Thoracic aorta (tissue), 2 donors: ENCODE measurements at places on chromosomes 1 and 21.

GRCh38 chr1:236287757-236288619, 6.2 kb upstream of the ERO1B start:
- no peaks in the 10 kb centered on the region for H3K27me3 ChIP-seq
- H3K36me3 ChIP-seq, result no peaks in the 10 kb centered on the region
- no peak overlapping the region for H3K27ac ChIP-seq
- H3K4me3 ChIP-seq, result no peak overlapping the region
- H3K4me1 ChIP-seq, result no peaks in the 10 kb centered on the region
- no peak for DNase-seq

GRCh38 chr1:244234009-244234643, 183.0 kb downstream of the ZBTB18 start:
- no peaks in the 10 kb centered on the region for H3K4me1 ChIP-seq
- no peaks in the 10 kb centered on the region for H3K36me3 ChIP-seq
- H3K4me3 ChIP-seq, result no peak overlapping the region
- no peaks in the 10 kb centered on the region for H3K27me3 ChIP-seq
- no peak for DNase-seq

- DNase-seq, result no peak
- H3K36me3 ChIP-seq, result no peaks in the 10 kb centered on the region
- H3K4me3 ChIP-seq, result no peak overlapping the region
- no peak overlapping the region for H3K27ac ChIP-seq
These were observed 24.0 kb downstream of the QSOX1 start for GRCh38 chr1:180178511-180179161.

DNA sequence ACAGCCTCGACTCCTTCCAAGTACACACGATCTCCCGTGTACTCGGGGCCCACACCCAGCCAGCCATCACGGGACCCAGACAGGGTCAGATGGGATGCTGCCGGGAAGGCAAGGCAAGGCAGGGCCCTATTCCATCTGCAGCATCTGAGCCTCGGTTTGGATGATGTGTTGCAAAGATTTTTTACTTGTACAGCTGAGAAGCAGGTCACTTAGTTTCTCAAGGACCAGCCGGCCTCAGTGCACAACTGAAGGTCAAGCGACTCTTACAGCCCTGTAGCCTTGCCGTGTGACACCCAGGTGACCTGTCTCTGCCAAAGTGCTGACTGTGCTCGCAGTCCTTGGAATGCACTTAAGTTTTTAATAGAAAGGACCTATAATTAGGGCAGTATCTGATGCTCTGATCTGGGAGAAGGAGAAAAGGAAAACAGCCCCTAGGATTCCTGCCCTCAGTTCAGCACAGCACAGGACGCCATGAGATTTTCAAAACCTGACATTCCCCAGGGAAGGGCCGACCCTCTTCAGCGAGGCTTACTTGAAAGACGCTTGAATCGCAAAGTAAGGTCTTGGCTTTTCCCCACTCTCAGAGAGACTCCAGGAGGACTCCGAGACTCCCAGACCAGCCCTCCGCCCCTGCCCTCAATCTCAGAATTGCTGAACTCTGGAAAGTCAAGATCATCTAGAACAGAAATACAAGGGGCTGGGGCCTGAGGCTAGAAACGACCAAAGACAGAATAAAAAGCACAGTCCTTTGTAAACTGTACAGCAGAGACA, 1.3 kb downstream of the GPR157 start:
- H3K27me3 ChIP-seq, result no peaks in the 10 kb centered on the region
- no peak for DNase-seq
- peak overlapping the region; percentile 86 for H3K4me3 ChIP-seq

DNA sequence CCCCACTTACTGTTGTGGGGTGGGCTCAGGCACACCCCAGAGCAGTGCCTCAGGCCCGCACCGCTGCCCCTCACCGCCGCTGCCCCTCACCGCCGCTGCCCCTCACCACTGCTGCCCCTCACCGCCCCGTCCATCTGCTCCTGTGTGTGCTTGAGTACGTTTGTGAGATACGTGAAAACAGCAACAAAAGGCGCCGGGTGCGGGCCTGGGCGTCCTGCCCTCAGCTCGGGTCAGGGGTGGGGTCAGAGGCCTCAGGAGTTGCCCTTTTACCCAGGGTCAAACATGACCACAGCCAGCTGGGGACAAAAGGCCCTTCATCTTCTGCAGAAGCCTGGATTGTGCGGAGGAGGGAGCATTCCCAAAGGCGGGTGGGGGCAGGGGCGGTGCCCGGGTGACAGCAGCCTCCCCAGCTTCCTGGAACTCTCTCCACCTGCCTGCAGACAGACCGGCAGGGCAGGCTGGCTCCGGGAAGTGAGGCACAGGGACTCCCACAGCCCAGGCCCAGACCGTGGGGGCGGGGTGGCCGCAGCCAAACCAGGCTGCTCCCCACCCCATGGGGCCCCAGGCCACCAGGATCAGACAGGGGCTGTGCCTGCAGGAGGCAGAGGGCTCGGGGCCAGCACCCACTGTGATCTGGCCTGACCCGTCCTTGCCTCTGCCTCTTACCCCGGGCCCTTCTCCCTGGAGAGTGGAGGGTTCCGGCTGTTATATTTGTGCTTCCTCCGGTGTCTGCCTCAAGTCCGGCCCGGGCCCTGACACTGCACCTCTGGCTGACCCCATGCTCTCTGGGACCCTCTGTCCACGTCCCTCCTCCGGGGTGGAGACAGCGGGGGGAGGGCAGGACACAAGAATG, 2.3 kb upstream of the VWA1 start:
- peaks cover 58% of the 10 kb centered on the region for H3K4me1 ChIP-seq
- H3K27ac ChIP-seq, result peak overlapping the region; percentile 68

DNA sequence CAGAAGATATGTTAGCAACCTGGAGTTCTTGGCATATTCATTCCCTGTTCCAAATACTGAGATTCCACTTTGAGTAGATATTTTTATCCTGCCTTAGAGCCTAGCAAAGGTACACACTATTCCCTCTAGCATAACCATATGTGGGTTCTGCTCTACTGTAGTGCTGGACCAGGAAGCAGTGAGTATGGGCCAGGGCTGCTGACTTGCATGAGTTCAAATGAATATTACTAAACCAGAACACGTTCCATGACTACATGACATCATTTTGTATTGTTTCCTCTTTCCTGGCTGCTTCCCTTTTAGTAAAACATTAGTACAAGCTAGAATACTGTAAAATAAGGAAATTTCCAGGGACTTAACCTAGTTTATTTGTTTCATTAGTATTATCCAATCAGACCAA, 41.1 kb downstream of the TNFSF18 start:
- no peaks in the 10 kb centered on the region for H3K36me3 ChIP-seq
- H3K27ac ChIP-seq, result no peak overlapping the region
- H3K4me1 ChIP-seq, result no peaks in the 10 kb centered on the region
- no peak for DNase-seq

- no peaks in the 10 kb centered on the region for H3K27me3 ChIP-seq
- no peak for DNase-seq
- peaks cover 4% of the 10 kb centered on the region for H3K4me1 ChIP-seq
- H3K4me3 ChIP-seq, result no peak overlapping the region
- no peaks in the 10 kb centered on the region for H3K36me3 ChIP-seq
- no peak overlapping the region for H3K27ac ChIP-seq
These were observed 13.0 kb upstream of the LDLRAP1 start for GRCh38 chr1:25530186-25531081.

- peaks cover 3% of the 10 kb centered on the region for H3K4me1 ChIP-seq
- DNase-seq, result no peak
- no peaks in the 10 kb centered on the region for H3K36me3 ChIP-seq
These were observed 1.8 kb downstream of the LRIF1 start for GRCh38 chr1:110961902-110962301.

GRCh38 chr1:81513796-81514354, 286.9 kb upstream of the ADGRL2 start:
- H3K4me1 ChIP-seq, result peaks cover 3% of the 10 kb centered on the region
- H3K27me3 ChIP-seq, result no peaks in the 10 kb centered on the region
- H3K36me3 ChIP-seq, result no peaks in the 10 kb centered on the region
- no peak for DNase-seq
- H3K27ac ChIP-seq, result no peak overlapping the region

DNA sequence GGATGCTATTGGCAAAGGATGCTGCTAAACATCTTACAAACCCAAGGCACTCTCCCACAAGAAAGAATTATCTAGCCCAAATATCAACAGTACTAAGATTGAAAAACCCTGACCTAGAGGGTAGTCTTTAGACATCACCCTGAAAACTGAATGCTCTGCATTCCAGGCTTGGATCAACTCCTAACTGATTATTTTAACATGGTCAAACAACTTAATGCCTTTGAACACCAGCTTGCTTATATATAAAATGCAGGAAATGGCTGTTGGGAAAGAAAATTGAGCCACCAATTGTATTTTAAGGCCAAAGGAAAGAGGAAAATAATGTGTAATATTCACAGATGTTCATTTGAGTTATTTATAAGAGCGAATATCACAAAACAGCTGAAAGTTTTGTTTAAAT, 72.2 kb upstream of the C1orf87 start:
- no peaks in the 10 kb centered on the region for H3K36me3 ChIP-seq
- no peaks in the 10 kb centered on the region for H3K27me3 ChIP-seq
- DNase-seq, result no peak
- H3K27ac ChIP-seq, result no peak overlapping the region
- no peak overlapping the region for H3K4me3 ChIP-seq
- peaks cover 3% of the 10 kb centered on the region for H3K4me1 ChIP-seq

- no peaks in the 10 kb centered on the region for H3K36me3 ChIP-seq
- no peaks in the 10 kb centered on the region for H3K27me3 ChIP-seq
- no peak for DNase-seq
- no peak overlapping the region for H3K27ac ChIP-seq
- no peaks in the 10 kb centered on the region for H3K4me1 ChIP-seq
These were observed 58.7 kb upstream of the KIAA1614 start for GRCh38 chr1:180854001-180854400.

DNA sequence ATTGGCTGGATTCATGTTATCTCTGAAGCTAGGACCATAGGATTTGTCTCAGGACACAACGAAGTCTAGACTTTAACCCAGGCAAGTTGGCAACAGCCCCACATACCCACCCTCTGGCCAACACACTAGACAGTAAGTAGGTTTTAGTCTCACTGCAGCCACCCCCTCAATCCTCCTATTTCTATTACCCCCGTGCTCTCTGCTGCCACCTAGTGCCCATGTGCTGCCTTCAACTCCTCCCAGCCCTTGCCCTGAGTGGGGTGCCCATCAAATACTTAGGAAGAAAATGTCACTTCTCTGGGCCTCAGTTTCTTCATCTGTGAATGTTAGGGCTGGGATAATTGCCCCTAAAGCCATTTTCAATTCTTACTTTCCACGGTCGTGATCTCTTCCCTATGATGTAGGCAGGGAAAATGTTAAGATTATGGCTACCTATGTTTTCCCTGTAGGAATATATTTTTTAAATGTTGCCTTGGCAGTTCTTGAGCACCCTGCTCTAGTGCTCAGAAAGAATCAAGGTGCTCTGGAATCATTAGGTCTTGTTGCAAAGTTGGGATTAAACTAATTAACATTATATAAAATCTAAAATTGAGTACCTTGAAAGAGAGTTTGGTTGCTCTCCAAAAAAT, 213.0 kb downstream of the LMX1A start:
- no peaks in the 10 kb centered on the region for H3K27me3 ChIP-seq
- H3K27ac ChIP-seq, result no peak overlapping the region
- no peak for DNase-seq
- H3K4me3 ChIP-seq, result no peak overlapping the region
- no peaks in the 10 kb centered on the region for H3K4me1 ChIP-seq
- H3K36me3 ChIP-seq, result no peaks in the 10 kb centered on the region

GRCh38 chr21:18373606-18374005, 30.0 kb downstream of the TMPRSS15 start:
- H3K27ac ChIP-seq, result no peak overlapping the region
- no peak overlapping the region for H3K4me3 ChIP-seq
- no peak for DNase-seq
- H3K4me1 ChIP-seq, result no peaks in the 10 kb centered on the region

GRCh38 chr1:58108783-58109182, 437.7 kb downstream of the OMA1 start:
- H3K27ac ChIP-seq, result no peak overlapping the region
- H3K4me1 ChIP-seq, result no peaks in the 10 kb centered on the region
- DNase-seq, result no peak

GRCh38 chr1:94299627-94300553, 62.5 kb upstream of the ARHGAP29 start:
- no peak for DNase-seq
- H3K4me1 ChIP-seq, result peaks cover 30% of the 10 kb centered on the region
- H3K36me3 ChIP-seq, result no peaks in the 10 kb centered on the region
- H3K27me3 ChIP-seq, result no peaks in the 10 kb centered on the region
- H3K27ac ChIP-seq, result peak overlapping the region; percentile 25

- no peak overlapping the region for H3K4me3 ChIP-seq
- peaks cover 7% of the 10 kb centered on the region for H3K4me1 ChIP-seq
- H3K36me3 ChIP-seq, result no peaks in the 10 kb centered on the region
- no peak for DNase-seq
- no peaks in the 10 kb centered on the region for H3K27me3 ChIP-seq
- no peak overlapping the region for H3K27ac ChIP-seq
These were observed 104.8 kb upstream of the CASZ1 start for GRCh38 chr1:10901091-10901890.

- no peak for DNase-seq
- no peaks in the 10 kb centered on the region for H3K36me3 ChIP-seq
- H3K4me3 ChIP-seq, result no peak overlapping the region
- no peaks in the 10 kb centered on the region for H3K4me1 ChIP-seq
These were observed 36.3 kb upstream of the IL10 start for GRCh38 chr1:206808615-206809014.

- no peaks in the 10 kb centered on the region for H3K27me3 ChIP-seq
- H3K27ac ChIP-seq, result peak within 1 kb of the TSS; percentile 95
- peak; percentile 87 for DNase-seq
- no peaks in the 10 kb centered on the region for H3K36me3 ChIP-seq
- peak within 1 kb of the TSS; percentile 97 for H3K4me3 ChIP-seq
These were observed at the start of gene PKN2 for GRCh38 chr1:88683541-88684481. PKN2 (plus strand) TSS chr1:88684273; CDS start chr1:88684581, 308 bp downstream.

DNA sequence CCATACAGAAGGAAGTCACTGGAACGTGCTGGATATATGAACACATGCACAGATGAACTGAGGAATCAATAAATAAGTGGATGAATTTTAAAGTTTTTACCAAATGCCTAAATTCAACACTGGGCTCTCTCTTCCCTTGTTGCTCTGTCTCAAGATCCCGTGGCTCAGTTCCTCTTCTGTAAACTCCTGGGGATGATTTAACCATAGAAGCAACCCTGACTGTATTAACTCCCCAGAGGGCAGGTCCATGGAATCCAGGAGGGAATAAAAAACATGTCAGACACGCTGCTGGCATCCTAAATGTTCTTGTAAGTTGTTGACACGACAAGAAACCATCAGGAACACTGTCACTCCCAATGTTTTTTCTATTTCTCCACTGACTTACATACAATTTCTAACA, 45.3 kb upstream of the GPR157 start:
- H3K4me1 ChIP-seq, result peaks cover 17% of the 10 kb centered on the region
- no peak for DNase-seq
- H3K36me3 ChIP-seq, result no peaks in the 10 kb centered on the region
- H3K27me3 ChIP-seq, result no peaks in the 10 kb centered on the region

DNA sequence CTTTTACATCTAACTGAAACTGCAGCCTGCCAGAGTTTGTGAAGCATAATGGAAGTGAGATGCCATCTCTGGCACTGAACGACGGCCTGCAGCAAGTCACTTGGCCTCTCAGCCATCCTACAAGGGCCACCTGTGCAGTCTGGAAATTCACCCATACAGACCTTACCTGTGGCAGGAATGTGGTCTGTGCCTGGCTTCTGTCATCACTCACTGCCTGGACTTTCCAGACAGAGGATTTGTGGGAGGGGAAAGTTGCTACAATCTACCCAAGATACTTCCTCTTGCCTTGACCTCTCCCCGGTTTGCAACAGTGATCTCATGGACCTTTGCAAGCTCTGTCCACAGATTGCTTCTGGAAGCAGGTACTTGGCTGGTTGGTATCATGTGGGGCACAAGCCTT, 58.4 kb upstream of the ATP1B1 start:
- no peak overlapping the region for H3K27ac ChIP-seq
- no peak overlapping the region for H3K4me3 ChIP-seq
- no peaks in the 10 kb centered on the region for H3K36me3 ChIP-seq
- no peak for DNase-seq
- H3K27me3 ChIP-seq, result no peaks in the 10 kb centered on the region
